GM23248 (cell line): ENCODE measurements at places on chromosomes 12 and 14. TPM values are rescaled to one million over a fixed set of nuclear protein-coding genes. Genes with fewer than 3 reads are reported as not detected.

Gene SIX1
- total RNA-seq: 7.8 and 11.7 TPM in 2 replicates

Gene CCDC197
- total RNA-seq: not detected in 2 replicates

Gene KRT85
- not detected in 2 replicates for total RNA-seq

Gene C3AR1
- total RNA-seq: not detected in 2 replicates

Gene SUDS3
- 27.1 and 42.7 TPM in 2 replicates for total RNA-seq

Gene OR4N2
- total RNA-seq: not detected in 2 replicates

Gene NEUROD4
- total RNA-seq: not detected in 2 replicates

Gene PPFIA2
- not detected in 2 replicates for total RNA-seq

Gene TRIM9
- total RNA-seq: 0.32 TPM in 1 of 2 replicates, not detected in the other

Gene GPD1
- 0.13 TPM in 1 of 2 replicates, not detected in the other for total RNA-seq

Gene GRIP1
- not detected in 2 replicates for total RNA-seq

Gene ALDH1L2
- total RNA-seq: 50.9 and 83.0 TPM in 2 replicates

Gene NYNRIN
- 3.7 and 4.4 TPM in 2 replicates for total RNA-seq

Gene PGF
- total RNA-seq: 1.5 and 1.8 TPM in 2 replicates

Gene OR4N5
- not detected in 2 replicates for total RNA-seq

Gene GPR132
- total RNA-seq: not detected in 2 replicates

Gene RPL10L
- total RNA-seq: not detected in 2 replicates

Gene CLEC2A
- not detected in 2 replicates for total RNA-seq

Gene WSCD2
- not detected in 2 replicates for total RNA-seq

Gene SETD3
- total RNA-seq: 54.6 and 65.6 TPM in 2 replicates

Gene OR6C2
- not detected in 2 replicates for total RNA-seq

Gene SLCO1B1
- total RNA-seq: not detected in 2 replicates

Gene FOXN4
- total RNA-seq: not detected in 2 replicates

Gene ADCY6
- 24.8 and 25.8 TPM in 2 replicates for total RNA-seq

Gene LRFN5
- total RNA-seq: 0.54 and 2.1 TPM in 2 replicates

Gene GPRC5D
- total RNA-seq: not detected in 2 replicates

Gene TMEM106C
- total RNA-seq: 57.5 and 79.8 TPM in 2 replicates

Gene DENND5B
- 12.0 and 12.6 TPM in 2 replicates for total RNA-seq

Gene TESPA1
- not detected in 2 replicates for total RNA-seq

Gene GUCY2C
- not detected in 2 replicates for total RNA-seq

Gene KIF26A
- total RNA-seq: not detected in 2 replicates

Gene SIX4
- total RNA-seq: 9.2 and 12.2 TPM in 2 replicates

Gene RDH12
- not detected in 2 replicates for total RNA-seq

Gene RPS6KA5
- under 0.01 and 1.2 TPM in 2 replicates for total RNA-seq

Gene RNF212B
- total RNA-seq: not detected in 2 replicates

Gene NRXN3
- total RNA-seq: 0.11 TPM in 1 of 2 replicates, not detected in the other

Gene BAZ1A
- 12.4 and 13.8 TPM in 2 replicates for total RNA-seq

Gene VEZT
- 40.2 and 49.6 TPM in 2 replicates for total RNA-seq

Gene NCKAP5L
- 28.4 and 28.8 TPM in 2 replicates for total RNA-seq
